Activated T-helper 1 cell treated with anti-CD3 and anti-CD28 coated beads, Interleukin-12 subunit alpha, Interleukin-12 subunit beta, Interleukin-2, Interleukin-4 antibody, amounts not matched to agents 30 ng/mL and 10 ng/mL and 1 ng/mL, durations not matched to agents 14 hours and 24 hours and 36 hours (primary cell): ENCODE measurements at places on chromosomes 3 and 15. TPM values are rescaled to one million over a fixed set of nuclear protein-coding genes. Genes with fewer than 3 reads are reported as not detected.
A peak's percentile ranks its signal among the peaks of the same experiment; 100 is the strongest.

GRCh38 chr15:80904998-80905397 is 84.6 kb downstream of the MESD start:
- no peak for DNase-seq
- H3K36me3 ChIP-seq: no peaks in the 10 kb centered on the region
- no peak overlapping the region for H3K4me3 ChIP-seq
- H3K4me1 ChIP-seq: no peaks in the 10 kb centered on the region

Gene WNT5A
- total RNA-seq: not detected in 2 replicates

DNA sequence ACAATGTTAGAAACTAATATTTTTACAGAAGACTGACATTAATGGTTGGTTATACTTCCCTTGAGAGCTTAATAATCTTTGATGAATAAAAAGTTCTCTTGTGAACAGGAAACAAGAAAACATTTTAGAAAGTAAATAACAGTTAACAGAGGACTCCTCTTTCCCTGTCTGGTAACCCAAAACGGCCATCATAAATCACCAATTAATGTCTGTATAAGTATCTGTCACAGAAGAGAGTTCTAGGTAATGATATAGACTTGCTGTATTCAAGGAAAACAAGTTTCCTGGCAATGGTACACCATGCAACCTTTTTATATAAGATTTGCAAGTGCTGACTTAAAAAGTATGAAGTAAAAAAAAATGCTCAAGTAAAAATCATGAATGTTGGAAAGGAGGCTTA is 426.7 kb downstream of the SOX2 start:
- no peak overlapping the region for H3K4me3 ChIP-seq
- H3K27ac ChIP-seq: no peak overlapping the region
- no peak for DNase-seq

GRCh38 chr3:127224118-127224517 is 31.2 kb downstream of the PRR23E start:
- H3K36me3 ChIP-seq: peaks cover 4% of the 10 kb centered on the region
- no peak for DNase-seq
- peaks cover 4% of the 10 kb centered on the region for H3K27me3 ChIP-seq

Gene SELENOK
- total RNA-seq: 56.4 and 57.2 TPM in 2 replicates

Gene MED12L
- total RNA-seq: 4.9 and 5.1 TPM in 2 replicates

GRCh38 chr15:101324524-101325177 is 29.6 kb upstream of the SNRPA1 start:
- H3K36me3 ChIP-seq: peaks cover 2% of the 10 kb centered on the region
- H3K4me3 ChIP-seq: no peak overlapping the region
- H3K27me3 ChIP-seq: peaks cover 10% of the 10 kb centered on the region

DNA sequence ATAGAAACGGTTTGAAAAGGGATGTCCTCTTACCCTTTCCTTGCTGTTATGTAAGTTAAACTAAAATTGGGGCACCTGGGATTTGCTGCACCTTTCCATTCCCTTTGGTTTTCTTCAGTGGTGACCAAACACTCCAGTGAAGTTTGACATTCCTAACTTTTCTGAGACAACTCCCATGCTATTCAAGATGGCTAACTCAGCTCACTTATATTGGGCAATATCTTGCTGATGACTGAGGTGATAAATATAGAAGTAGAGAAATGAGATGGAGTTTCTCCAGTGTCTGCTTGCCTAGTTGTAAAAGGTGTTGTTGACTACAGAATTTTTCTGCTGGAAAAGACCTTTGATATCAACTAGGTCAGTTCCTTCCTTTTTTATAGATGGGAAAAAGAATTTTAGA is 291.8 kb downstream of the GAP43 start:
- no peaks in the 10 kb centered on the region for H3K36me3 ChIP-seq
- no peak overlapping the region for H3K4me3 ChIP-seq
- no peak overlapping the region for H3K27ac ChIP-seq
- no peaks in the 10 kb centered on the region for H3K4me1 ChIP-seq

Gene CATSPER2
- total RNA-seq: 8.1 and 8.9 TPM in 2 replicates

DNA sequence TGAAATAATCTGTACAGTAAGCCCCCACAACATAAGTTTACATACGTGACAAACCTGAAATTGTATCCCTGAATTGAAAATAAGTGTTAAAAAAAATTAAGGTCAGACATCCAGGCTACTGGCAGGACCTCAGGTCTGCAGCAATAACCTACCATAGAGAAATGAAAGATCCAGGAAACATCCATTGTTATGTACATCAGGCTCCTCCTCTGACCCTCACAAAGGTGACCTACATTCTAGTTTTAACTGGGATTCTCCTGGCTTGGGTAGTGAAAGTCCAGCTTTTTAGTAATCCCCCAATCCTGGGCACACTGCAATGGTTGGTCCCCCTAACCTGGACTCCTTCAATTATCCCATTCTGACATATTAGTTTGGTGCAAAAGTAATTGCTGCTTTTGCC is 749.6 kb upstream of the LMCD1 start:
- H3K36me3 ChIP-seq: no peaks in the 10 kb centered on the region
- H3K4me3 ChIP-seq: no peak overlapping the region
- no peaks in the 10 kb centered on the region for H3K4me1 ChIP-seq
- DNase-seq: no peak
- H3K27ac ChIP-seq: no peak overlapping the region

- H3K27me3 ChIP-seq: no peaks in the 10 kb centered on the region
- no peaks in the 10 kb centered on the region for H3K36me3 ChIP-seq
- no peak overlapping the region for H3K27ac ChIP-seq
- no peak overlapping the region for H3K4me3 ChIP-seq
- no peaks in the 10 kb centered on the region for H3K4me1 ChIP-seq
Observed at GRCh38 chr15:87752250-87752951, 504.1 kb downstream of the NTRK3 start.

Gene SOX2
- 0.07 and 0.10 TPM in 2 replicates for total RNA-seq

Gene ZPLD1
- total RNA-seq: 0.15 TPM in 1 of 2 replicates, not detected in the other

Gene MAPKBP1
- 26.3 and 28.2 TPM in 2 replicates for total RNA-seq

Gene IL17RC
- 0.64 and 0.83 TPM in 2 replicates for total RNA-seq

DNA sequence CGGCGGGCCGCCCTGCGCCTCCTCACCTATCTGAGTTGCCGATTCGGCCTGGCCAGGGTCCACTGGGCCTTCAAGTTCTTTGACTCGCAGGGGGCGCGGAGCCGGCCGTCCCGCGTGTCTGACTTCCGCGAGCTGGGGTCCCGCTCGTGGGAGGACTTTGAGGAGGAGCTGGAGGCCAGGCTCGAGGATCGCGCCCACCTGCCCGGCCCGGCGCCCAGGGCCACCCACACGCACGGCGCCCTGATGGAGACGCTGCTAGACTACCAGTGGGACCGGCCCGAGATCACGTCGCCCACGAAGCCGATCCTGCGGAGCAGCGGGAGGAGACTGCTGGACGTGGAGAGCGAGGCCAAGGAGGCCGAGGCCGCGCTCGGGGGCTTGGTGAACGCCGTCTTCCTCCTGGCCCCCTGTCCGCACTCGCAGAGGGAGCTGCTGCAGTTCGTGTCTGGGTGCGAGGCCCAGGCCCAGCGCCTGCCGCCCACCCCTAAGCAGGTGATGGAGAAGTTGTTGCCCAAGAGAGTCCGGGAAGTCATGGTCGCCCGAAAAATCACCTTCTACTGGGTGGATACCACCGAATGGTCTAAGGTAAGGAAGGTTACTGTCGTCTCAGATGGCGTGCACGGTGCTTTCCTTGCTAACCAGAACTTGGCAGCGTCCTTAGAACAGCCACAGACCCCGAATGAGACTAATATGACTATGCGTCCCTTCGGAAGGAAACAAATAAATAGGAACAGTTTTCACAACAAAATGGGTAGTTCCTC is 567 bp downstream of the TICRR start:
- H3K27ac ChIP-seq: peak overlapping the region; percentile 91
- peaks cover 13% of the 10 kb centered on the region for H3K27me3 ChIP-seq

DNA sequence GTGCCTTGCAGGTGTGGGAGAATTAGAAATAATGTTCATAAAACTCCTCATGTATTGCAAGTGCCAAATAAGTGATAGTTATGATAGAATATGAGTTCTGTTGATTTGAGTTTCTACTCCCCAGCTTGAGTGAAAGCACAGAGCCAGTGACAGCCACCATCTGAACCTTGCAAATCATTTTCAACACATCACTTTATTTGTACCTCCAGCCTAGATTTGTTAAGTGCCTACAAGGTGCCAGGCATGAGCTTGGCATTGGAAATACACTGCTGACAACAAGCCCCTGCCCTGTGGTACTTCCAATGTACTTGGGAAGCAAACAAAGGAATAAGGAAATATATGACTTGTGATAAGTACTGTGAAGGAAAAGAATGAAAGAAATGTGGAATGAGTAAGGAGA is 17.0 kb downstream of the FEZF2 start:
- no peak overlapping the region for H3K27ac ChIP-seq
- H3K36me3 ChIP-seq: no peaks in the 10 kb centered on the region
- no peak overlapping the region for H3K4me3 ChIP-seq
- H3K27me3 ChIP-seq: no peaks in the 10 kb centered on the region

Gene SELENOS
- total RNA-seq: 47.4 and 53.0 TPM in 2 replicates

Gene STRC
- total RNA-seq: 0.23 and 0.32 TPM in 2 replicates

DNA sequence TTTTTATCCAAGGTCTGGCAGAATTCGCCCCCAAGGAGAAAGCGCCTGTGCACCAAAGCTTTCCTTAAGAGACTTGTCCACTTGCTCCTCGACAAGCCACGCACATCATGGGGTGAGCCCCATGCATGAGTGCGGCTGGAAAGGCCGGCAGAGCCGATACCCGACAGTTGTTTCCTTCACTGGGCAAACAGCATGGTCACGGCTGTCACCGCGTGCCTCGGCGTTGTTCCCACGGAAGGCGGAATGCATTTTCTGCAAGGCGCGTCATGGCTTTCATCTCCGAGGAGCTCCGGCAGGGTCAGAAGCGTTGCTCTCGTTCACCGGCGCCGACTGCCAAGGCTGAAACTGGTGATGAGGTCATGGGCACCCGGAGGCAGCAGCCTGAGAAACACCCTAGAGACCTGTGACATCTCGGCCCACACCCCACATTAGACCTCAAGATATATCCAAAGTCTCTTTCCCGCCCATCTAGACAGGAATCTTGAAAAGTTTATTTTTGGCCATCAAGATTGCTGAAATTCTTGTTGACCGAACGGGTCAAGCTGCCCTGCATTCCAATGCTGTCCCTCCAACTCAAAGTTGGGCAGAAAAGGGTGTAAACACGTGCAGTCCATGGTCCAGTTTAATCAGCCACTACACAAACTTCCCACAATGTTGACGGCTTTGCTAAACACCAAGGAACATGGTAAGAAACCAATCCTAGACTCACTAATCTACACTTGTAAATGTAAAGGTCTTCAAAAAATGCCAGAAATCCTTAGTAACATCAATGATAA is 604 bp upstream of the TJP1 start:
- H3K36me3 ChIP-seq: no peaks in the 10 kb centered on the region
- DNase-seq: no peak
- no peak overlapping the region for H3K4me3 ChIP-seq
- peaks cover 60% of the 10 kb centered on the region for H3K27me3 ChIP-seq

Gene CFAP92
- total RNA-seq: 0.13 and 0.29 TPM in 2 replicates

DNA sequence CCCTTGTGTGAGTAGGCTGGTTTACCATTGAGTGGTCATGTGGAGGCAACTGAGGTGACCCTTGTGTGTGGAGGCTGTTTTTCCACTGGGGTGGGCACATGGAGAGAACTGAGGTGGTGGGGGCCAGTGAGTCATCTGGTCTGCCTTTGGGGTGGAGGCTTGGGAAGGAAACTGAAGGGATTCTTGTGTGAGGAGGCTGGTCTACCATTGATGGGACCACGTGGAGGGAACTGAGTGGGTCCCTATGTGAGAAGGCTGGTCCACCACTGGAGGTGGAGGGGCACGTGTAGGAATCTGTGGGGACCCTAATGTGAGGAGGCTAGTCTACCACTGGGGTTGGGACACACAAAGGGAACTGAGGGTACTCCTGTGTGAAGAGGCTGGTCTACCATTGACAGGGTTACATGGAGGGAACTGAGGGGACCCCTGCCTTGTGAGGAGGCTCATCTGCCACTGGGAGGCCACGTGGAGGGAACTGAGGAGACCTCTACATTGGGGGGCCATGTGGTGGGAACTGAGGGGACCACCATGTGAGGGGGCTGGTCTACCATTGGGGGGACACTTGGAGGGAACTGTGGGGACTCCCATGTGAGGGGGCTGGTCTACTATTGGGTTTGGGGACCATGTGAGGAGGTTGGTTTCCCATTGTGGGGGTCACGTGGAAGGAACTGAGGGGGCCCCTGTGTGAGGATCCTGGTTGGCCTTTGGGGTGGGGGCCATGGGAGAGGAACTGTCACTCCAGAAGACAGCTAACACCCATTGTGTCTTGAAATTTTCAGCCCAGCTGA is 164.5 kb downstream of the WNT7A start:
- no peak overlapping the region for H3K27ac ChIP-seq
- DNase-seq: no peak
- H3K27me3 ChIP-seq: peaks cover 2% of the 10 kb centered on the region

- H3K27me3 ChIP-seq: peaks cover 18% of the 10 kb centered on the region
- peak; percentile 73 for DNase-seq
- no peaks in the 10 kb centered on the region for H3K36me3 ChIP-seq
- no peak overlapping the region for H3K4me3 ChIP-seq
Observed at GRCh38 chr3:50194128-50194902, 2.9 kb downstream of the GNAT1 start.

Gene UBAP1L
- total RNA-seq: 5.9 and 7.0 TPM in 2 replicates

Gene SPATA12
- not detected in 2 replicates for total RNA-seq

DNA sequence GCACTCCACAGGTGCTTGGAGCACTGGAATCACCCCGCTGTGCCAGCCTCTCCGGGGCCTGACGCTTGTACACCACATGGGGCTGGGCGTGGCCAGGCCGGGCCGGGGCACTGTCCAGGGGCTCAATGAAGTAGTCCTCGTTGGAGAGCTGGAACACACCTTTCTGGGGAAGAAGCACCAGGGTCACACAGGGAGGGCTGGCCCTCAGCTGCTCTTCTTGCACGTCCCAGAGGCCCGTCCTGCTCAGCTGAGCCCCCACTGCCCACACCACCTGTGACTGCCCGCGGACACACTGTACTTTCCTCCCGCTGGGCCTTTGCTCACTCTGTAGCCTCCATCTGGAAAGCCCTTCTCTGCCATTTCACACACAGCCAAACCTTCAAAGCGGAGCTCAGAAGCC is 13.3 kb downstream of the ADAMTS7 start:
- no peaks in the 10 kb centered on the region for H3K36me3 ChIP-seq
- no peak overlapping the region for H3K4me3 ChIP-seq
- no peak overlapping the region for H3K27ac ChIP-seq
- no peaks in the 10 kb centered on the region for H3K27me3 ChIP-seq
- no peak for DNase-seq

Gene A4GNT
- not detected in 2 replicates for total RNA-seq

DNA sequence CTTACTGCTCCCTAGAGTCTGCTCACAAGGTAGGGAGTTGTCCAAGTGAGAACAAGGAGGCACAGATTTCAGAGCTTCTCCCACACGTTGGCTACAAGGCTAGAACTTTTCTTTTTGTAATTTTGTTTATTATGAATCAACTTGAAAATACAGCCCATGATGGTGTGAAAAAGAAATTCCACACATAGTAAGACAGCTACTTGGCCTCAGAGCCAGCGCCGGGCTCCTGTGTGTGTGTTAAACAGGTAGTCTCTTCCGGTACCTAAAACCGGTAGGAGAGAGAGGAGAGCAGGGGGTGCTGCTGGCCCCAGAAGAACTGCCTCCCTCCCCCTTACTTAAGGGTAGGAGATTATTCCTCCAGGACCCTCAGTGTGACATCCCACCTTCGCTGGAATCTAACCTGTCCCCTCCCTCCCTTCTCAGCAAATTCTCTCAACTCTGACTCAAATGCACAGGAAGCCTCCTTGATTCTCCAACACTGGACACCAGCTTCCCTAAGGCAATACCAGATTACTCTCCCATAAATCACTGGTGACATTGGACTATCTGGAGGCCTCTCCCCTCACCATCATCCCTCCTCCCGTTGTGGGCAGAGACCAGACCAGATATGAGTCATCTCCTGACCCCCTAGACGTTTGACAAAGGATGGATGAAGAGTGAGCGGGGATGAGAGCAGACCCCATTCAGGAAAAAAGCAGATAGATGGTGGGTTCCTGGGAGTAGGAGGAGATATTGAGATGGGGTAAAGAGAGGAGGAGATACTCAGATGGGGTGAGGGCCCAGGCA is 4.5 kb upstream of the IP6K1 start:
- DNase-seq: no peak
- no peak overlapping the region for H3K27ac ChIP-seq
- H3K27me3 ChIP-seq: peaks cover 8% of the 10 kb centered on the region
- peaks cover 15% of the 10 kb centered on the region for H3K4me1 ChIP-seq
- no peaks in the 10 kb centered on the region for H3K36me3 ChIP-seq
